SHP77 treated with DMSO at 0.1 percent for 48 hours (cell line): ENCODE measurements at places on chromosomes 12 and 14.

DNA sequence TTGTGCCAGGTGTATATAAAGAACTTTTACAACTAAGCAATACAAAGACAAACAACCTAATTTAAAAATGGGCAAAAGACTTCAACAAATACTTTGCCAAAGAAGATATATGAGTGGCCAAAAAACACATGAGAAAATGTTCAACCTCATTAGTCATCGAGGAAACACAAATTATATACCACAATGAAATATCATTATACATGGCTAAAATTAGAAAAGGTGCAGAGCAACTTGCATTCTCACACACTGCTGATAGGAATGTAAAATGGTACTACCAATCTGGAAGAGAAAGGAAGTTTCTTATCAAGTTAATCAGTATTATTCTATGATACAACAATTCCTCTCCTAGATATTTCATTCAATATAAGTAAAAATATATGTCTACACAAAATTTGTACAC, 131.6 kb upstream of the FRMD6 start:
- DNase-seq: no peak

GRCh38 chr14:94391281-94391975, 3.0 kb upstream of the SERPINA1 start:
- DNase-seq: no peak

DNA sequence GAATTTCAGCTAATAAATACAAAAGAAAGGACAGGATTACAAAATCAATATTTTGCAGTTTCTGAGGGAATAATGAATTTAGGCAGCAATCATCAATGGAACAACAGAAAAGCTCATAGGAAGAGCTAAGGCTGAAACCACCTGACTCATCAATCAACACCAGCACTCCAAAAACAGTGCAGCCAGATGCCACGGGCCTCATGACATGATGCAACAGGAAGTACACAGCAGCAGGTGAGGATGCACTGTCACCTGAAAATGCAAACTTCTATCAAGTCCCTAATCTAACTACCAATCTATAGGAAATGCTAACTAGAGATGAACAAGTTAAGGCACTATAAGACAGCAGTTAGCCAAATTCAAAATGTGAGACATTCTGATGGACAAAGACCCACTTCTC, 21.7 kb downstream of the GNS start:
- peak; percentile 17 for DNase-seq

DNA sequence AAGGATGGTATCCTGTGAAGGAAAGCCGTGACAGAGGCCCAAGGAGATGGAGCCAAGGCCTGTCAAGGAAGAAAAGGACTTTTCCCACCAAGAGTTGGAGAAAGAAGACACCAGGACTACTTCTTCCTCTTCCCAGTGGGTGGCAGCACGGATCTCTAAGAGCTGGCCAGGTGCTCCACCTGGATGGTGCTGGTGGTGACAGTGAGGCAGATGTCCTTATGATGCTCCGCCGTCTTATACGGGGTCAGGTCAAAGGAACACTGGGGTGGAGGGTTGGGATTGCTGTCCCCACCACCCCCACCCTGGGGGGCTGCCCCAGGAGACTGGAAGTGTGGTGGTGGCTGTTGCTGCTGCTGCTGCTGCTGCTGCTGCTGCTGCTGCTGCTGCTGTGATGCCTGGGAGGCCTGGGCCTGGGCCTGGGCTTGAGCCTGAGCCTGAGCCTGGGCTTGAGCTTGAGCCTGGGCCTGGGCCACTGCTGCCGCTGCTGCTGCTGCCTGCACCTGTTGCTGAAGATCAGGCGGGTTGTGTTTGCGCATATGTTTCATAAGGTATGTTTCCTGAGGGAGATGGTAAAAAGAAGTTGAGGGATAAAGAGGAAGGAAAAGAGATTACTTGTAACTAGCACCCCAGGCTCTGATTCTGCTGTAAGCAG, 4.8 kb upstream of the ING4 start:
- DNase-seq: no peak

- DNase-seq: no peak
Measured at GRCh38 chr12:75923964-75924666, 107.5 kb downstream of the PHLDA1 start.

DNA sequence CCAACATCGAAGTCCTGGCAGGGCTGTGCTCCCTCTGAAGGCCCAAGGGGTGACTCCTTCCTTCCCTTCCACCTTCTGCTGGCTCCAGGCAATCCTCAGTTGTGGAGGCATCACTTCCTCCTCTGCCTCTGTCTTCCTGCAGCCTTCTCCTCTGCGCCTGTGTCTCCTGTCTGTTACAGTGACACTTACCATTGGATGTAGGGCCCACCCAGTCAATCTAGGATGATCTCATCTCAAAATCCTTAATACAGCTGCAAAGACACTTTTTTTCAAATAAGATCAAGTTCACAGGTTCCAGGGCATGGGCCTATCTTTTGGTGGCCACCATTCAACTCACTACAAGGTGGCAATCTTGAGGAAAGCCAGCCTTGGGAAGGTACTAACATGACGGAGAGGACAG, 155.1 kb downstream of the ESRRB start:
- DNase-seq: no peak

- DNase-seq: no peak
Measured at GRCh38 chr12:92561543-92561899, 141.3 kb upstream of the PLEKHG7 start.

DNA sequence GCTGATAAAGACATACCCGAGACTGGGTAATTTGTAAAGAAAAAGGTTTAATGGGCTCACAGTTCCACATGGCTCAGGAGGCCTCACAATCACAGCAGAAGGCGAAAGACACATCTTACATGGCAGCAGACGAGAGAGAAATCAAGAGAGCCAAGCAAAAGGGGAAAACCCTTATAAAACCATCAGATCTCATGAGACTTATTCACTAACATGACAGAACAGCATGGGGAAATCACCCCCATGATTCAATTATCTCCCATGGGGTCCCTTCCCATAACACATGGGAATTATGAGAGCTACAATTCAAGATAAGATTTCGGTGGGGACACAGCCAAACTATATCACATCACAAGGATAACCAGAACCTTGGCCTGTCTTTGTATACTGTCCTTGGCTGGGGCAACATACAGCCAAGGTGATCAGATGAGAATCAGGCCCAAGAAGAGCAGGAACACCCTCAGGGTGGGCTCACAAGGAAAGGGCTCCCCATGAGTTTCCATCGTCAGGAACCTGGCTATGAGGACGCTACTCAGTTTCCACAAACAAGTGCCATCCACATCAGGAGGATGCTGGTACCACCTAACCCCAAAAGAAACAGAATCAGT, 152.7 kb downstream of the FOXN3 start:
- no peak for DNase-seq

DNA sequence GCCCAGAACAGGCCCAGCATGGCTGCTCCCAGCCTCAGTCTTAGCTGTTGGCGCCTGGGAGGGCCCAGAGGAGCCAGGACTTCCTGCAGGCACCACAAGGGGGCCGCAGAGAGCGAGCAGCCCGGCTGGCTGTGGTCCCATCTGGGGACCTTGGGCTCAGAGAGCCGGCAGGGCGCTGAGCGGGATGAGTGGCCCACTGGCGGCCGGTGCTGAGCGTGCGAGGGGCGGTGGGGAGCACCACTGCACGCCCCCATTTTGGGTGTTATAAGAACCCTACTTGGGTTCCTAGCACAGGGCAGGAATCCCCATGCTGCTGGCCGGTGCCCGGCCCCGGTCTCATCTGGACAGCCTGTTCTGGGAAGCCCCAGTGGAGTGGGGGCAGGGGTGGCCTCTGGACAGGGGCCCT, 25.9 kb upstream of the CRIP2 start:
- DNase-seq: no peak

- DNase-seq: no peak
Measured at GRCh38 chr12:75437564-75437963, 43.0 kb upstream of the GLIPR1 start.

GRCh38 chr12:121632069-121632970, 6.0 kb downstream of the ORAI1 start:
- DNase-seq: no peak

DNA sequence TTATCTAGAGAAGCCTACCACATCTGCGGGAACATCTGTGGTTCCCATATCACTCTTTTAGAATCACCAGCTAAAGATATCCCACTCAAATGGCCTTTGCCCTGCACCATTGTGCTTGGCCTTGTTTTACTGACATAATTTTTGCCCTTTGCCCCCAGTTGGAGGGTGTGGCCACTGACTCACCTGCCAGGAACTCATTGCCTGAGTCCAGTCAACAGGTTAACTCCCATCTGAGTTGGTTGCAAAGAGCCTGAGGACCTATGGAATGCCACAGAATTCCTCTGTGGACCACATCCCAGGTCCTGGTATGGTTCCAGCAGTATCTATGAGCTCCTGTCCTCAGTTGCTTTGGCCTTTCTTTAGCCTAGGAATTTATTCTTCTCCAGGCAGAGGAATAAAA, 55.7 kb upstream of the PTGR2 start:
- DNase-seq: no peak

- DNase-seq: no peak
Measured at GRCh38 chr14:24673534-24674203, 39.7 kb upstream of the GZMB start.

- no peak for DNase-seq
Measured at GRCh38 chr12:47249082-47249481, 169.3 kb upstream of the AMIGO2 start.

DNA sequence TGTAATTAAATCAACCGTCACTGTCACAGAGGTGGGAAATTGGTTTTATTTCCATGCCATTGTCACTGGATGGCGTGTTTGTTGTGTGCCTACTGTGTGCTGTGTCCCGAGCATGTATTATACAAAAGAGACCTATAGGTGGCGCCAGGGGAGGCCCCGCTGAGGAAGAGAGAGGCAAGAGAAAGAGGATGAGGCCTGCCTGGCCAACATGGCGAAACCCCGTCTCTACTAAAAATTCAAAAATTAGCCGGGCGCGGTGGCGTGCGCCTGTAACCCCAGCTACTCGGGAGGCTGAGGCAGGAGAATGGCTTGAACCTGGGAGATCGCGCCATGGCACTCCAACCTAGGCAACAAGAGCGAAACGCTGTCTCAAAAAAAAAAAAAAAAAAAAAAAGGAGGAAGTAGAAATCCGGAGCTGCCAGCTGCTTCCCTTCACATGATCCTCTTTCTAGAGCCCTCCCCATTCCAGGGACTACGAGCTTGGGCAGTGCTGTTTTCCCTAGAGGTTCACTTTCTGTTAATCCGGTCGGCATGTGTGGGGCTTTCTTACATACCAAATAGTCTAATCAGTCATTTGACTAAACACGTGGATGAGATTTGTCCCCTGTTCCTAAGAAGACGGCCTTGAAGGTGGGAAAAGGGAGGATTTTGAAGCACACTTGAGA, 6.4 kb upstream of the CCDC175 start:
- DNase-seq: no peak

- no peak for DNase-seq
Measured at GRCh38 chr14:60212503-60213371, 36.3 kb upstream of the PPM1A start.

- no peak for DNase-seq
Measured at GRCh38 chr12:2581293-2582045, 213.3 kb upstream of the FKBP4 start.

- no peak for DNase-seq
Measured at GRCh38 chr14:54627219-54627539, 60.3 kb downstream of the SAMD4A start.

- DNase-seq: peak; percentile 11
Measured at GRCh38 chr12:16189849-16190248, 87.6 kb downstream of the SLC15A5 start.

DNA sequence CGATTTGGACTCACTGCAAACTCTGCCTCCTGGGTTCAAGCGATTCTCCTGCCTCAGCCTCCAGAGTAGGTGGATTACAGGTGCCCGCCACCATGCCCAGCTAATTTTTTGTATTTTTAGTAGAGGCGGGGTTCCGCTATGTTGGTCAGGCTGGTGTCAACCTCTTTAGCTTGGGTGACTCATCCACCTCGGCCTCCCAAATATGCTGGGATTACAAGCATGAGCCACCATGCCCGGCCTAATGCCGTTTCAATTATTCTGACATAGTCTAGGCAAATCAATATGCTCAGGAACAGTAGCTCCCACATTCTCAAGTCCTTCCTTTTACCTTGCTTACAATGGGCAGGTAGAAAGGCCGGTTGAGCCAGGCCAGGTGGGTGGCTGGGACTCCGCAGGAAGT, 82.0 kb upstream of the EEA1 start:
- no peak for DNase-seq

GRCh38 chr12:117994551-117995438, 21.7 kb upstream of the RFC5 start:
- no peak for DNase-seq

- DNase-seq: peak; percentile 34
Measured at GRCh38 chr14:38481952-38482678, 226.2 kb upstream of the CLEC14A start.

- DNase-seq: no peak
Measured at GRCh38 chr12:3171195-3171591, 94.0 kb downstream of the TSPAN9 start.

DNA sequence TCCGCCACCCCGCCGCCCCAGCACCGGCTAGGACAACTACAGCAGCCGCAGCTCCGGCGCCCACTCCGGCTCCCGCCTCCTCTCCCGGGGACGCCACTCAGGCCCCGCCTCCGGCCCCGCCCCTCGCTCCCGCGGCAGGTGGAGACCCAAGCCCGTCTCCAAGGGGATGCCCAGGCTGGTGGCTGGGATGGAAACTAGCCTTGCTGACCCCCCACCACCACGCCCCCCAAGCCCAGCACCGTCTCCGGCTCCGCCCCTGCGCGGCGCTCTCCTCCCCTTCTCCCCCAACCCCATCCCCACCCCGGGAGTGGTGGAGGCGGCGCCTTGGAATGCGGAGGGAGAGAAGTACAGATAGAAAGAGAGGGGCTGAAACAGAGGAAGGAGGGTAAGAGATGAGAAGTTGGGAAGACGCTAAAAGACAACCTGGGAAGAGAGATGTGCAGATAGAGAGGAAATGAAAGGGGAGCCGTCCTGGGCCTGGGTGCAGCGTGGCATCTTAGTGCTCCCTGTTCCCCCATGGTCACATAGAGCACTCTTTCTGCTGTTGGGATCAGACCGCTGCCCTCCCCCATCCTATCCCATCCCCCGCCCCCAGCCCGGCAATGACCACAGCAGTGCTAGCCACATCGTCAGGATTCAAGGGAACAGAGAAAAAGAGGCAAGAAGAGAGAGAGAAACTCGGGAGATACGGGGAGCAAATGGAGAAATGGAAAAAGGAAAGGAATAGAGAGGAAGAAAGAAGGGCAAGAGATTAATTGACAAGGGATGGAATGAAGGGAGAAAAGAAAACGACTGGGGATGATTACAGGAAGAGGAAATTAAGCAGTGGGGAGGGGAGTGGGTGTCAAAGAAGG, at the start of gene ITGA7:
TSS of gene ITGA7 (minus strand) at position 64 of the 854 bp plus-strand sequence. CDS start 222 bp downstream, outside the sequence.
- DNase-seq: peak; percentile 7

DNA sequence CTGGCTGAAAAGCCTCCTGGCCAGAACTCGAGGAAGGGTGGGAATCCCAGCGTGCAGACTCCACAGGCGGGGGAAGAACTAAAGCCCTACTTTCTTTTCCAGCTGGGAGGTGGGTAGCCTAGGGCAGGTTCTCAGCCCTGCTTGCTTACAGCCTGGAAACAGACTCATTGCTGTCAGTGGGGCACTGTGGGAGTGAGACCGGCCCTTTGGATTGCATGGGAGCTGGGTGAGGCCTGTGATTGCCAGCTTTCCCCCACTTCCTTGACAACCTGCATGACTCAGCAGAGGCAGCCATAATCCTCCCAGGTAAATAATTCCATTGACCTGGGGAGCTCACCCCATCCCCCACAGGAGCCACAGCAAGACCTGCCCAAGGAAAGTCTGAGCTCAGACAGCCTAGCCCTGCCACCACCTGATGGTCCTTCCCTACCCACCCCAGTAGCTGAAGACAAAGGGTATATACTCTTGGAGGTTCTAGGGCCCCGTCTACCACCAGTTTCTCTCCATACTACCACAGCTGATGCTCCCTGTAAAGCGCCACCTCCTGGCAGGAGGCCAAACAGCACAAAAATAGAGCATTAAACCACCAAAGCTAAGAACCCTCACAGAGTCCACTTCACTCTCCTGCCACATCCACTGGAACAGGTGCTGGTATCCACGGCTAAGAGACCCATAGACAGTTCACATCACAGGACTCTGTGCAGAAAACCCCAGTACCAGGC, 294.1 kb downstream of the SEC23A start:
- DNase-seq: no peak
